Stimulated activated CD8-positive, alpha-beta memory T cell treated with anti-CD3 and anti-CD28 coated beads, Interleukin-7, amount 100 ng/mL, for 48 hours (primary cell): ENCODE measurements at places on chromosomes 6 and 20.

- no peak for DNase-seq
These were observed 297.9 kb downstream of the TBC1D7 start for GRCh38 chr6:13030396-13030795.

DNA sequence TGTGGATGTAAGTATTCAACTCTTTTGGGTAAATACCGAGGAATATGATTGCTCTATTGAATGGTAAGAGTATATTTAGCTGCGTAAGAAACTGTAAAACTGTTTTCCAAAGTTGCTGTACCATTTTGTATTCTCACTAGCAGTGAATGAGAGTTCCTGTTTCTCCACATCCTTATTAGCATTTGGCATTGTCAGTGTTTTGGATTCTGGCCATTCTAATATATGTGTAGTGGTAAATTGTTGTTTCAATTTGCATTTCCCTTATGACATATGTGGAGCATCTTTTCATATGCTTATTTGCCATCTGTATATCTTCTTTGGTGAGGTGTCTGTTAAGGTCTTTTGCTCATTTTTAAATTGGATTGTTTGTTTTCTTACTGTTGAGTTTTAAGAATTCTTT is 29.3 kb upstream of the KAT14 start:
- DNase-seq = no peak

DNA sequence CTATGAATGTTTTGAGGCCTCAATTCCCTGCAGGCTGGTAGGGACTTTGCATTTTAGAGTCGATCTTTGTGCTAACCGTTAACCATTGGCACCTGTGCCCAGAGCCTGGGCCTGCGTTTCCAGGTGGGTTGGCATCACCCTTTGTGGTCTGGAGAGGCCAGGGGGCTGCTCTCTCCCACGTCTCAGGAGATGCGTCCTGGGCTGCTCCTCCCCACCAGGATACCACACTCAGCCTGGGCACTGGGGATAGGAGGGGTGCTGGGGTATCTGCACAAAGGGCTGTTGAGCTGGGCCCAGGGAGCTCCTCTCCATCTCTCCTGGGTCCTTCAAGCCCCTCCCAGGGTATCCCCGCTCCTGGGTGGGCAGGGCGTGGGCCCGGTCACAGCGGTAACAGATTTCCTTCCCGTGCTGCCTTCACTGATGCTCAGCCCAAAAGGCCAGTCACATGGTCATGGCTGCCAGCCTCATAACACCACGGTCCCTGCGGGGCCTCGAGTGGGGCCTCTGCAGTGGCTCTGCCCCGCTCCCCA is 266.2 kb downstream of the TAF4 start:
- DNase-seq = no peak

- no peak for DNase-seq
These were observed 191.3 kb downstream of the OR2B2 start for GRCh38 chr6:27720607-27721580.

DNA sequence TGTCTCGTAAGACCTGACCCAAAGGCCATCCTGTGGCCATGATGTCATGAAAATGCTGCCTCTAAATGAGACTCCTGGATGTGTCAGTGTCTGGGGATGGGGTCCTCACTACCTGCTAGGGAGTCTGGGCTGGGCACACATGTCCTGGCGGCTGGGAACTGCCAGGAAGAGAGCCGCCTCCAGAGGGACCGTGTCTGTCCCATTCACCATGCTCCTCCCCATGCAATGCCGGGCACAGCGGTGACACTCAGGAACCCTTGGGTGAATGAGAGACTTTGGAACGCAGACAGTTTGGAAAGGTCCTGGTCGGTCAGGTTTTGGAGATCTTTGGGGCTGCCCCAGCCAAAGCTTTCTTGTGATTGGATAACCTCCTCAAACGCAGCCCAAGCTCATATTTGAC is 40.1 kb upstream of the GTSF1L start:
- DNase-seq = no peak

GRCh38 chr6:162463576-162463975 is 264.0 kb downstream of the PRKN start:
- DNase-seq = no peak

DNA sequence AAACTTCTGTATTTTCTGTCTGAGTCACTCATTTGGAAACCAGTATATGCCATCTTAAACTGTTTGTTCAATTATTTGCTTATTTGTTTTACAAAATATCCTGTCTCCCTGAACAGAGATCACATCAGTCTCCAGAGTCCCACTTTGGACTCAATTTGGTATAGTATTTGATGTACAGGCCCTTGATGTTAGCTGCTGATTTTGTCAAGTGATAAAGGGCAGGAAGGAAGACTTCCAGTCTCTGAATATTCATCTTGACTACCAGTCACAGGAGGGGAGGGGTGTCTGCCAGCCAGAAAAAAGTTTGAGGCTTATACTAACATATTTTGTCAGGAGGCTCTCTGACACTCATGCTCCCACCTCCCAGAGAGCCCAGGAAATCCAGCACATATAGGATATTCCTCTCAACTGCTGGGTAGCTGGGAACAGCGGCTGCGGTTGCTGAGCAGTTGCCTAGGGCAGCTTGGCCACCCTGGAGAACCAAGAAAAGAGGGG is 376.8 kb upstream of the RUNX2 start:
- DNase-seq = no peak

GRCh38 chr6:135215563-135215962 is 34.5 kb downstream of the MYB start:
- DNase-seq = no peak

DNA sequence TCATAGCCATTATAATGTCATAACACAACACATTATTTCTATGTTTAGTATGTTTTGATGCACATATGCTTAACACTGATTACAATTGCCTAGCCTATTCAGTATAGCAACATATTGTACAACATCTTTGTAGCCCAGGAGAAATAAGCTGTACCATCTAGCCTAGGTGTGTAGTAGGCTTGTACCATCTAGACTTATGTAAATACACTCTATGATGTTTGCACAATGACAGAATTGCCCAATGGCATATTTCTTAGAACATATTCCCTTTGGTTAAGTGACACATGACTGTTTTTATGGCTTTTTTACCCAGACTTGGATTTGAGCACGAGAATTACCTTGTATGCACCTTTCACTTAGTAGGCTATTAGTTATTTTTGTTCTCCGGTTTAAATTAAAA is 64.5 kb upstream of the HIVEP1 start:
- no peak for DNase-seq

DNA sequence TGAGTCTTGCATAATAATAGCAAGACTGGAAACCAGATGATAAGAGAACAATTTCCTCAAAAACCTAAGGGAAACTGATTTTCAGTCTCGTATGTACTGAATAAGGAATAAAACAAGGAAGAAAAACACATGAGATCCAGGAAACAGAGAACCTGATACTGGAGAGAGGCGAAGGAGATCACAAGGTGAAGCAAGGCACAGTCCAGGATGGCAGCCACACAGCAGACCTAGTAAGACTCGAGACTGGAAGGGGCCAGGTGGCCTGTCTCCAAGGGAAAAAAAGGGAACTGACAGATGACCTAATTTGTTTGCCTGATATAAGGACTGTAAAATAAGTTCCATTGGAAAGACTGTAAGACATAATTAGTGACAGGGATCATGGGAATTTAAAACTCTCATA is 71.1 kb downstream of the TASP1 start:
- DNase-seq = no peak

DNA sequence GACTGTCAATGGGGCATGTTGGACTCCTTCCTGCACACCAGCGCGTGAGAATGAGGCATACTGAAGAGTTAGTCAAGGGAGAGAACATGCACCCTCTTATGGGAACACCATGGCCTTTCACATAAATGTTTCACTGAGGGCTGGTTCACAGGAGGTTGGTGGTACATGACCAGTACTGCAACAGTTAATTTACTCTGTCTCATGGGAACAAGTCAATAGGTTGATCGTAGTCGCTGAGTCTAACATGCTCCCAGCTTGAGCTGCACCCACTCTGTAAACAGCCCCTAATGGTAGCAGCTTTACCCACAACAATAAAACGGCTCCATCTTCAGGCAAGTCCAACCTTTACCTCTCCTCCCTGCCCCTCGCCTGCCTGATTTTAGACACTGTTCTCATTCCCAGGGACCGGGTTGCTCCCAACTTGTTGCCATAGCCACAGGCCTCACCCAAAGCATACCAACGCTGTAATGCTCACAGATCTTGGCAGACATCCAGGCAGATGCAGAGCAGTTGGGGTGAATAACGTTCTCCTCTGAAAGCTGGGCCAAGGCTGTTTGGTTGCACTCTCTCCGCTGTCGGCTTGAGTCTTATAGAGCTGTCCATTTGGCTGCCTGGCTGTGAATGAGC is 111.3 kb downstream of the LY86 start:
- DNase-seq = no peak

DNA sequence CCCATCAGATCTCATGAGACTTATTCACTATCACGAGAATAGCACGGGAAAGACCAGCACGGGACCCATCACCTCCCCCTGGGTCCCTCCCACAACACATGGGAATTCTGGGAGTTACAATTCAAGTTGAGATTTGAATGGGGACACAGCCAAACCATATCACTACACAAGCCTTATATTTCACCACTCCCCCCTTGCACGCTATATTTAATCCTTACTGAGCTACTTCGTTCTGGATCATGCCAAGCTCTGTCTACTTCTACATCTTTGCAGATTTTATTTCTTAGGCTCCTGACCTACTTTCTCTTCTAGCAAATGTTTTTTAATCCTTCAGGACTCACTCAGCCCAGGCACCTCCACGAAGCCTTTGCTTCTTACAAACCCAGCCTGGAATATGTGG is 452.6 kb upstream of the SOX4 start:
- no peak for DNase-seq
